ENCODE measurements at places on chromosomes 5 and 9. TPM values are rescaled to one million over a fixed set of nuclear protein-coding genes. Genes with fewer than 3 reads are reported as not detected.

Gene CYFIP2
- total RNA-seq = 20.5 TPM

Gene IL3
- not detected for total RNA-seq

Gene CERCAM
- total RNA-seq = 147 TPM

Gene GADD45G
- 1.1 TPM for total RNA-seq

Gene ANKRD18B
- total RNA-seq = 4.8 TPM

Gene NMUR2
- 0.16 TPM for total RNA-seq

Gene LNPEP
- 25.2 TPM for total RNA-seq

Gene SPINK4
- not detected for total RNA-seq

Gene SGCD
- total RNA-seq = 0.76 TPM

Gene LAMC3
- total RNA-seq = 1.1 TPM

Gene ADAMTS6
- total RNA-seq = 13.4 TPM

Gene ARRDC3
- total RNA-seq = 17.9 TPM

Gene SELENOP
- total RNA-seq = 0.65 TPM

Gene OR1Q1
- total RNA-seq = not detected

Gene OLFM1
- total RNA-seq = not detected

Gene MARCOL
- total RNA-seq = not detected

Gene TMEM250
- 59.7 TPM for total RNA-seq

Gene GDF9
- 0.38 TPM for total RNA-seq

Gene PPP1R2B
- not detected for total RNA-seq

Gene IL4
- total RNA-seq = not detected

Gene RASEF
- 2.9 TPM for total RNA-seq

Gene NR2F1-AS1
- total RNA-seq = 6.5 TPM

Gene HAVCR2
- total RNA-seq = 6.8 TPM
